Fibroblast of mammary gland (primary cell): ENCODE measurements at places on chromosomes 2 and 18.

- no peak for DNase-seq
Observed at GRCh38 chr2:190339394-190339793, 4.0 kb upstream of the INPP1 start.

GRCh38 chr18:46406539-46406932 is 250.5 kb downstream of the LOXHD1 start:
- DNase-seq, result no peak

DNA sequence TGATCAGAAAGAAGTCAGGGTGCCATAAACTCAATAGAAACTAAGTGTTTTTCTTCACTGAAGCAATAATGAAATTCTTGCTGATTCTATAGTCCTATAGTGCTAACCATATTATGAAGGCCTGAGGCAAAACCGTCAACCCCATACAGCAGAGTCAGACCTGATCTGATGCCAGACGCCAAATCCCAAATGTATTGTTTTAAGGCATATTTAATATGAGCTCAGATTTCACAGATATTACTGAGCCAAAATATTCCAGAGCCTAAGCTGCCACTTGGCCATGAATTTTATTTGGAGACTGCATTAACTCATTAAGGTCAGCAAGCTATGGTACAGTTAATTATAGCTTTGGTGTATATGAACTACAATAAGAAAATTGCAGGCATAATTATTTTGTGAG is 53.4 kb downstream of the SCN1A start:
- DNase-seq, result no peak

- DNase-seq, result no peak
Observed at GRCh38 chr18:67451960-67452359, 64.6 kb downstream of the DSEL start.

DNA sequence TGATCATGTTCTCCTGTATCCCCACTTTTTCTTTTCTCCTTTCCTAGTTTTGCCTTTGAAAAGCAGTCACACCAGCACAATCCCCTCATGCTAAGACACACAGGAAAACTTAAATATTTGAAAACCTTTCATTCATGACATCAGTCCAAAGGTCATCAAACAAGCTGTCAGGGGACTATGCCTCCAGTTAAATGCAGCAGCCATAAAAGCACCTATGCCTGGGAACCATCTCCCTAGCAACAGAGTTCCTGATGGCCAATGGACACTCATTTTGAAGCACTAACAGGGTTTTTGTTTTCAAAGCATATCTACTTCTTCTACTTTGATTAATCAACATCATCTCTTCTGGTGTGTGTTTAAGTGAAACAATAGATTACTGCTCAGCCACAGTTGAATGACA is 286.4 kb upstream of the PARD3B start:
- no peak for DNase-seq

DNA sequence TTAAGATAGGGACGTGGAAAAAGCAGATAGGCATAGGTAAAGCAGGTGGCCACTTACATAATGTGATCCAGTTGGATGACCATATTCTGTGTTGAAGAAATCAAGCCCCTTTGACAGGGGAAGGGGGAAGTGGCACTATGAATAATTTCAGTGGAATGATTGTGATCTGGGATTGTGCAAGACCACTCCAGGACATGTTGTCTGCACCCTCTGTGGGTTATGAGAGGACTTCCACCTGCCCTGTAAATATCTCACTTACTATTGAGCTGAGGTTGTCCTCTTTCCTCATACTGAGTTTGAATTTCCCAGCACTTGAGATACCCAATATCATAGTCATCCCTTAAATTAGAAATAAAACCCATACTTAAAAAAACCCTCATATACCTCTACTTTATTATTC is 220.7 kb downstream of the IRS1 start:
- peak; percentile 59 for DNase-seq

DNA sequence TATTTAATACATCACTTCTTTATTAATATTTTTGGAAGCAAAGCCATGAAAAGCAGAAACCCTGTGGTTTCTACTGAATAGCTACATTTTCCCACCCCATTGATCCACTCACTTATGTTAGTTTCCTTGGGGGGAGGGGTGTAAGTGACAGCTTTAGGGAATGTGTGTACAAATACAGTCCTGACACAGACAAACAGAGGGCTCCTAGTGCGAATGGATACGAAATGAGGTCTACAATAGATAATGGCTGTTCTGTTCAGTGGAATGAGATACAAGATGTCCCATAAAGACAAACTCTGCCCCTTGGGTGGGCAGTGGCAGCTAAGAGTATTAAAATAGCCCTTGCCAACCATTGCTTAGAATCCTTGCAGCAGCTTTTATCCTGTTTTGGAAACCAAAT is 312.9 kb downstream of the NCKAP5 start:
- DNase-seq, result no peak

GRCh38 chr2:217465100-217465499 is 537.7 kb downstream of the TNS1 start:
- DNase-seq, result peak; percentile 22

GRCh38 chr2:63639344-63639743 is 50.6 kb downstream of the MDH1 start:
- DNase-seq, result no peak

- DNase-seq, result no peak
Observed at GRCh38 chr18:6489977-6490376, 75.3 kb upstream of the L3MBTL4 start.

- no peak for DNase-seq
Observed at GRCh38 chr2:18180912-18181311, 302.4 kb downstream of the KCNS3 start.

- peak; percentile 22 for DNase-seq
Observed at GRCh38 chr2:226273440-226273839, 526.2 kb downstream of the IRS1 start.
